HFFc6 (cell line): ENCODE measurements at places on chromosomes 12 and 14.

GRCh38 chr12:123058980-123059379 lies 78.5 kb downstream of the ARL6IP4 start:
- no peak overlapping the region for H3K27ac ChIP-seq
- H3K4me3 ChIP-seq = no peak overlapping the region
- peaks cover 9% of the 10 kb centered on the region for H3K27me3 ChIP-seq
- DNase-seq = no peak
- no peaks in the 10 kb centered on the region for H3K36me3 ChIP-seq
- peaks cover 42% of the 10 kb centered on the region for H3K4me1 ChIP-seq

DNA sequence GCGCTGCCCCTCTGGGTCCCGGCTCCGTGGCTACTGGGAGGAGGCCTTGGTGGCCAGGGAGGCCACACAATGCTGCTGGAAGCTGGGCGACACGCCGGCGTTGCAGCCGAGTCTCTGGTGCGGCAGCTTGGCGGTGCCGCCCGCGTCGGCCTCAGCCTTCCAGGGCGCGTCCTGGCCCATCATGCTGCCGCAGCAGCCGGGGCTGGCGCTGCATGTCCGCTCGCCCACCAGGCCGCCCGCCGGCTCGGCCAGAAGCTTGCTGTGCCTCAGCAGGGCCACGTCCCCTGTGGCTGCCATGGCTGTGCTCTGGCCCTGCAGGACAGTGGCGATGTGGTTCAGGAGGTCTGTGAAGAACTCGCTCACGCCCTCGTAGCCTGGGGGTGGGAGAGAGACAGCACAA lies 18.6 kb downstream of the CHGA start:
- no peak overlapping the region for H3K4me3 ChIP-seq
- peaks cover 4% of the 10 kb centered on the region for H3K27me3 ChIP-seq
- H3K36me3 ChIP-seq = no peaks in the 10 kb centered on the region
- DNase-seq = no peak
- no peak overlapping the region for H3K27ac ChIP-seq
- no peaks in the 10 kb centered on the region for H3K4me1 ChIP-seq

GRCh38 chr14:79253576-79253975 lies 957.7 kb downstream of the DIO2 start:
- H3K36me3 ChIP-seq = no peaks in the 10 kb centered on the region
- DNase-seq = no peak
- H3K27me3 ChIP-seq = peaks cover 3% of the 10 kb centered on the region; the same call in 1 of the 2 replicates
- peaks cover 7% of the 10 kb centered on the region; the same call in 1 of the 2 replicates for H3K4me1 ChIP-seq

DNA sequence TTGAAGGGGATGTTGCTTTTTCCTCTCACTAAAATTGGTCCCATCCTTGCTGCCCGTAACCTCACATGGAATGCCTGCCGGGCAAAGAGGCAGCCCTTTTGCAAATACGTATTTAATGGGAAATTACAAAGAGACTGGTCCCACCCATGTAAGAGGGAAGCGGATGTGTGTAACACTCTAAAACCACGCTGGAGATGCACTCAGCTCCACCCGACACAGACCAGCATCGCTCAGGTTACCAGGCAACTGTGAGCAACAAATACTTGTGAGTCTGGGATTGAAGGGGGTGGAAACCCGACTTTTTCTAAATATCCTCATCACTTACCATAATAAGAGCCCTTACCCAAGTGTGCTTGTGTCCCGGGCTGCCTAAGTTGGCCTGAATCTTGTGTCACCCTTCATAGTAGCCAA lies 47.7 kb downstream of the ELK3 start:
- peak overlapping the region; percentile 43; the same call in 1 of the 2 replicates for H3K27ac ChIP-seq
- H3K27me3 ChIP-seq = peaks cover 3% of the 10 kb centered on the region
- no peak overlapping the region for H3K4me3 ChIP-seq
- no peak for DNase-seq

- peak overlapping the region; percentile 84 for H3K27ac ChIP-seq
- peaks cover 76% of the 10 kb centered on the region for H3K4me1 ChIP-seq
- DNase-seq = no peak
- H3K4me3 ChIP-seq = peak overlapping the region; percentile 96
- peaks cover 9% of the 10 kb centered on the region for H3K27me3 ChIP-seq
These were observed 3.8 kb downstream of the LRP1 start for GRCh38 chr12:57131896-57132744.

DNA sequence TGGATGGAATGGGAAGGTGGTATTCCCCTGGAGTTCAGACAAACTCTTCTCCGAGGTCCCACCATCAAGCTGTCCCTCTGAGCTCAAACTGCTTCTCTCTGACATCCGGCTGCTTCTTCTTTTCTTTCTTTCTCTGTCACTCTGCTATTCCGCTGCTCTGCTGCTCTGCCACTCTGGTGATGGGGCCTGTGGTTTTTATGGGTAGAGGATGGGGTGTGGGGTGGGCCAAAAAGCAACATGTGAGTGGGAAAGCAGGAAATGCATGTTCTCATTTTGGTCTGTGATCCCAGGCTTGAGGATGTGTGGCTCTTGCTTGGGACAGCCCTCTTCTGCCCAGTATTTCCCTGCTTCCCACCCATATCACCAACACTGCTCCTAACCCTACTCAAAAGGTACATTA lies 30.6 kb downstream of the CLECL1 start:
- no peak overlapping the region for H3K4me3 ChIP-seq
- no peak overlapping the region for H3K27ac ChIP-seq
- no peak for DNase-seq
- H3K4me1 ChIP-seq = peaks cover 15% of the 10 kb centered on the region

- peaks cover 6% of the 10 kb centered on the region for H3K4me1 ChIP-seq
- H3K36me3 ChIP-seq = no peaks in the 10 kb centered on the region
- H3K27me3 ChIP-seq = peaks cover 20% of the 10 kb centered on the region
- H3K27ac ChIP-seq = no peak overlapping the region
These were observed 5.6 kb downstream of the ARMH4 start for GRCh38 chr14:58146399-58146798.

DNA sequence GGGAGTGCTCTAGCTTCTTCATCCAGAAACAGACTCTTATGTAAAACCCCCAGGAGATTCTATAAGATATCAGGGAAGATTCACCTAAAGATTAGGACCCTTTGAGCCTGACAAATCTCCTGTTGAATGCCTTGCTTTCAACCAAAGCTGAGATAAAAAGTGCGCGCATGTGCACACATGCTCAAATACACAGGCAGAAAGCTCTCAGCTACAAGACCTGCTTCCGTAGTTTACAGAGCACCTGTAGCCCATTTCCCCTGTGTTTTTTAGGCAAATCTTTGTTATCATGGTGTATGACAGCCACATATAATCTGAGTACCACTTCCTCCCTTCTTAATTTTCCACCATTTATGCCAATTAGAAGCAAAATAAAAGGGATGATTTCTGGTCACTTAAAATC lies 866.9 kb downstream of the NRXN3 start:
- H3K27ac ChIP-seq = no peak overlapping the region
- no peak for DNase-seq
- H3K27me3 ChIP-seq = peaks cover 3% of the 10 kb centered on the region
- peaks cover 10% of the 10 kb centered on the region for H3K36me3 ChIP-seq
- H3K4me3 ChIP-seq = no peak overlapping the region

- no peak for DNase-seq
- no peak overlapping the region for H3K27ac ChIP-seq
- H3K36me3 ChIP-seq = no peaks in the 10 kb centered on the region
- H3K4me3 ChIP-seq = no peak overlapping the region
These were observed 167.6 kb downstream of the ANO2 start for GRCh38 chr12:5777451-5777850.

GRCh38 chr14:60631842-60632241 lies 17.4 kb downstream of the SIX1 start:
- H3K36me3 ChIP-seq = no peaks in the 10 kb centered on the region
- no peaks in the 10 kb centered on the region for H3K27me3 ChIP-seq
- no peak overlapping the region for H3K4me3 ChIP-seq
- no peak for DNase-seq

DNA sequence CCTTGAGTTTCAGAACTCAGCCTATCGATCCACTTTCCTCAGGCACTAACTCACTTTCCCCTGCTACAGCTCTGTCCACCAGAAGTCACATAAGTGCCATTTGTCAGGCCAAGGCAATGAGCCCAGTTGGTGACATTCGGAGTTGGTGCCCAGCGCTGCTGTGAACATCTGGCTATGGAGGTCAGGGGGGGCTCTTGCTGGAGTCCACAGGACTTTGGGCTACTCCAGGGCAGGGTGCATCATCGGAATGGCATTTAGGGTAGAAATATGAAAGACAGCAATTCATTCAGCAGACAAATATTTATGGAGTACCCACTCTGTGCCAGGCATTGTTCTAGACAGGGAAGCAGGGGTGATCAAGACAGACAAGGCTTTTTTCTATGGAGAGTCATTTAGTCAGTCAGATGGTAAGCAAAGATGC lies 1.5 kb upstream of the PPP1CC start:
- H3K36me3 ChIP-seq = peaks cover 12% of the 10 kb centered on the region
- H3K4me1 ChIP-seq = peaks cover 52% of the 10 kb centered on the region
- peak; percentile 44 for DNase-seq
- H3K27me3 ChIP-seq = no peaks in the 10 kb centered on the region
- peak overlapping the region; percentile 100 for H3K4me3 ChIP-seq

GRCh38 chr14:100103250-100104005 lies 38.2 kb downstream of the EVL start:
- peaks cover 10% of the 10 kb centered on the region for H3K27me3 ChIP-seq
- DNase-seq = no peak
- H3K27ac ChIP-seq = no peak overlapping the region
- H3K4me3 ChIP-seq = no peak overlapping the region
- H3K4me1 ChIP-seq = peaks cover 22% of the 10 kb centered on the region

DNA sequence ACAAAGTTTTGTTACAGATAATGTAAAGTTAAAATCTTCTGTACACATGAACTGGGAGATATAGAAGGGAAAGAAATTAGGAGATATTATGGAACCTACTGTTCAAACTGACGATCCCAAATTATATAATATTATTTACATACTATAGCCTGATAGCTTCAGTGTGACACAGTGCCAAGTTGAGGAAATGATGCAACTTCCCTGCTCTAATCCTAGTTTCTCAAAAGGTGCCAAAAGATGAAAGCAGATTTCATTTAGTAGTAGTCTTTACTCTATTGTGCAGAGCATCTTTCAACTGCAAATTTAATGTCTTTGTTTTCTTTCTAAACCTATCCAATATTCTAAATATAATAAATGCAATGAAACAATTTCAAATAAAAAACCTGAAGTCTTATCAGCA lies 46.9 kb downstream of the COCH start:
- H3K27ac ChIP-seq = no peak overlapping the region
- H3K4me3 ChIP-seq = no peak overlapping the region
- no peaks in the 10 kb centered on the region for H3K4me1 ChIP-seq
- no peaks in the 10 kb centered on the region; the same call in 1 of the 2 replicates for H3K27me3 ChIP-seq
- DNase-seq = no peak

DNA sequence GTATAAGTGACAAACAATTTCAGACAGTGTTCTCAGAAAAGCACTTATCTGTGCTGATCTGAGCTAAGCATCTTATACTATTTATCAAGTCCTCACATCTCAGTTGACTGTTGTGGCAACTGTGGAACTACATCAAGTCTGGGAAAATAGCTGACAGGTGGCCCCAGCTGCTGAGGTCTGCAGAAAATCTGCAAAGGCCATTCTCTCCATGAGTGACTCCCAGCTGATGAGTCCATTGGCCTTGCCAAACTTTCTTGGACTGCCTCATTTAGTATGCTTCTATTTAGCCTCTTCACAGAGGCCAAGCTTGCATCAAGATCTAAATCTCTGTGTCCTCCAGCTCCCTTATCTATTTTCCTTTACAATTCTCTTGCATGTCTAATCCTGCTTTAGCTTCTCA lies 174.5 kb upstream of the RBM19 start:
- no peak for DNase-seq
- H3K36me3 ChIP-seq = no peaks in the 10 kb centered on the region
- H3K4me3 ChIP-seq = no peak overlapping the region
- H3K27me3 ChIP-seq = peaks cover 8% of the 10 kb centered on the region

- DNase-seq = peak; percentile 69
- peak overlapping the region; percentile 70 for H3K4me3 ChIP-seq
- H3K27me3 ChIP-seq = no peaks in the 10 kb centered on the region
- H3K27ac ChIP-seq = peak overlapping the region; percentile 78
- peaks cover 10% of the 10 kb centered on the region for H3K36me3 ChIP-seq
- peaks cover 28% of the 10 kb centered on the region for H3K4me1 ChIP-seq
These were observed 27.3 kb downstream of the PPTC7 start for GRCh38 chr12:110555577-110556406.

DNA sequence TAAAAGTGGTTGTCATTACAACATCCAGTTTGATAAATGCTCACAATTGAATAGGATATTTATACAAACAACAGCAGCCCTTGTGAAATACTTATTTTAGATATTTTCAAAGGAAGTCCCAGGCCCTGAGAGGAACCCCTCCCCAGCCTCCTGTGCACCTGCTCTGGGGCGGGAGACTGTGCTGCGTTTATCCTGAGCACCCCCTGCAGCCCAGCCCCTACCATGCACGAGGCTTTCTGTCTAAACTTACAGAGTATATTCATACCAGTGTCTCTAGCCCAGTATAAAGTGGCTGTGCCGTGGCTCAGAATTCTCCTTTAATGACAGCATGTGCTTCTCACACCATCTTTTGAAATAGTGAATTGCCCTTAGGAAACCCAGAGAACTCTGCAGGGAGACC lies 1084.3 kb downstream of the TMEM121 start:
- H3K27me3 ChIP-seq = no peaks in the 10 kb centered on the region; the same call in 1 of the 2 replicates
- no peak overlapping the region for H3K4me3 ChIP-seq
- H3K4me1 ChIP-seq = no peaks in the 10 kb centered on the region
- no peak for DNase-seq
- H3K36me3 ChIP-seq = no peaks in the 10 kb centered on the region

- no peaks in the 10 kb centered on the region for H3K36me3 ChIP-seq
- no peak overlapping the region for H3K4me3 ChIP-seq
These were observed 536 bp upstream of the TUNAR start for GRCh38 chr14:95875831-95876760.

DNA sequence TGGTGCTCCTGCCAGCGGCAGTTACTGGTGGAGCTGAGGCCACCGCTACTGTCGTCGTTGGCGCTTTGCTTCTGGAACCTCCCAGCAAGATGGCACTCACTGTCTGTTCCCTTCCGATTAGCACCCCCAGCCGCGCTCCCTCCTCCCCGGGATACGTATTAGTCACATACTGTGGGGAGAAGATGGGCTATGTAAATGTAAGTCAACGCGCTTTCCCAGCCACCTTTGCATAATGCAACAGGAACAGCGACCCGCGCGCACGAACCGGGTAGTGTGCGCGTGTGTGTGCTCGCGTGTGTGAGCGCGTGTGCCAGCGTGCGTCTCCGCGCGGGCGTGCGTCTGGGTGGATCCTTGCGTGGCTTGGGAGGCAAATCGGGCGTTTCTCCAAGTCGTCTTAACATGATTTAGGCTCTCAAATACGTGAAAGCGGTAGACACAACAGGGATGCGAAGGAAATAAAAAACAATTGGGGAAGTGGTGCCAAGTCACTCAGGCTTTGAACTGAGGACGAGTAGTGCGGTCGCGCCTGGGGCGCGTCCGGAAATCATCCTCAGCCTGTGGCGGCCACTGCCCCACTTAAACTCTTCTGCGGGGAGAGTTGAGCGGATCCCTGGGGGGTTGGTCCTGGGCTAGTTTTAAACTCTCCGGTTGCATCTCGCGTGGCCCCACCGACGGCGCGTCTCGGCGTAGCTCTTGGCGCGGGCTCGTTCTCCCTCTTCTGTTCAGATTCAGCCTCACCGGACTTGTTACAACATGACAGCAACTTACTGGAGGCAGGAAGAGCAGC lies 1.8 kb downstream of the FLRT2 start:
- H3K4me3 ChIP-seq = peak overlapping the region; percentile 92
- peak; percentile 90 for DNase-seq
- peak overlapping the region; percentile 95 for H3K27ac ChIP-seq
- H3K36me3 ChIP-seq = no peaks in the 10 kb centered on the region
- H3K27me3 ChIP-seq = no peaks in the 10 kb centered on the region; the same call in 1 of the 2 replicates
- peaks cover 64% of the 10 kb centered on the region for H3K4me1 ChIP-seq

GRCh38 chr12:18643681-18644080 lies 94.1 kb downstream of the PLCZ1 start:
- H3K27ac ChIP-seq = no peak overlapping the region
- peaks cover 8% of the 10 kb centered on the region for H3K4me1 ChIP-seq
- no peak overlapping the region for H3K4me3 ChIP-seq
- H3K27me3 ChIP-seq = no peaks in the 10 kb centered on the region

- DNase-seq = no peak
- H3K27me3 ChIP-seq = no peaks in the 10 kb centered on the region; the same call in 1 of the 2 replicates
- peaks cover 61% of the 10 kb centered on the region for H3K4me1 ChIP-seq
- no peaks in the 10 kb centered on the region for H3K36me3 ChIP-seq
These were observed 42.4 kb upstream of the STXBP6 start for GRCh38 chr14:25092258-25092740.
